Fibroblast of villous mesenchyme (primary cell): ENCODE measurements at places on chromosomes 7 and 10. TPM values are rescaled to one million over a fixed set of nuclear protein-coding genes. Genes with fewer than 3 reads are reported as not detected.

DNA sequence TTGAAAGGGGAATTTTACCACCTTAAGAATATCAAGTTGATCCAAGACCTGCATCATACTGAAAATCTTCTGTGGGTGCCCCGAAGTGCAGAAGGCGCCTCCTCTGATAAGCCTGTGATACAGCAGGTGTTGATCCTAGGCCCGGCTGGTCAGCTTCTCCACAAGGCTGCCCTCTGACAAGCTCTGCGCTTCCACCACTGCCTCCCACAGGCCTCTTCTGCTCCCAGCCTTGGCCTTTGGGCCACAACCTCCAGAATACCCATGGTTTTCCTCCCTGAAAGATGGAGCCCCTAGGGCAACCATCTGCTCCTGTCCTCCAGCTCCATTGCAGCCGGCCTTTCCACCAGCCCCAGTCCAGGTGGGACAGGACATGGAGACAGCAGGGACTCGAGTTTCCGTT, 5.6 kb upstream of the OGDHL start:
- no peak for DNase-seq

DNA sequence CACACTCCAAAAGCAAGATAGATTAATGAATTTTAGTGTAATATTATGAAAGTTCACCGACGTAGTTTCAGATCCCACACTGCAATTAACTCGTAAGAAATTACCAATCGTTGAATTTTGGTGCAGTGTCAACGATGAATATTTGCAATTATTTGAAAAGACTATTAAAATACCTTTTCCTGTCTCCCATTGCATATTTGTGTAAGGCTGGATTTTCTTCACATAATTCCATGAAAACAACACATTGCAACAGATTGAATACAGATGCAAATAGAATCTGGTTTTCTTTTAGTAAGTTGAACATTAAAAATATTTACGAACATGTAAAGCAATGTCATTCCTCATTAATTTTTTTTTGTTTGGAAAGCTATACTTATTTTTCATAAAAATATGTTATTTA, 50.9 kb downstream of the DNMBP start:
- no peak for DNase-seq

The IL2RA gene
- total RNA-seq, result under 0.01 TPM in 1 of 2 replicates, not detected in the other

The PRSS2 gene
- not detected in 2 replicates for total RNA-seq

DNA sequence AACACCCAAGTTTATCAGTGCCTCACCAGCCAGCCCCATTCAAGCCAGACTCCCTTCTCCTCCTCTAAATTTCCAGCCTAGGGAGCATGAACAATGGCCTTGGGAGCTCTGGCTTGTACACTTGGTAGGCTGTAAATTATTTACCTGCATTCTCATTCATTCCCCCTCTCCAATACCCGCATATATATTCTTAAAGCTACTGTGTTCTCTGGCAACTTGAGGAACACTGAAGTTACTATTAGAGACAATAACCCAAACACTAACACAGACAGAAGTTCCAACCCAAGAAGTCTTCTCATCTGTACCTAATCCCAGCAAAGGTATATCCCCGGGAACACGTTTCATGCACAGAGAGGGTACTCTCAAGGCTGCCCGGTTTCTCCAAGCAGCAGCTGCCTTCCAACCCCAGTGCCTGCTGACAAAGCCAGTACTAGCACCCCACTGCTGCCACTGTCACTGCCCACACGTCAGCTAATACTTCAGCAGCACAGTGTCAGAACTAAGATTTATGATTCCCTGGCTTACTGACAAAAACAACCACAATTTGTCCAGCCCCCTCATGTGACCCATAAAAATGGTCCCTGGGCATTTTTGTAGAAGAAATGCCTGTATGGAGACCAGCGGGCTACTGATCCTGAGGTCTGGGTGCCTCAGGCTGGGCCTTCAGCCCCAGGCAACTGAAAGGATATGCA, 3.1 kb downstream of the WDR91 start:
- no peak for DNase-seq

DNA sequence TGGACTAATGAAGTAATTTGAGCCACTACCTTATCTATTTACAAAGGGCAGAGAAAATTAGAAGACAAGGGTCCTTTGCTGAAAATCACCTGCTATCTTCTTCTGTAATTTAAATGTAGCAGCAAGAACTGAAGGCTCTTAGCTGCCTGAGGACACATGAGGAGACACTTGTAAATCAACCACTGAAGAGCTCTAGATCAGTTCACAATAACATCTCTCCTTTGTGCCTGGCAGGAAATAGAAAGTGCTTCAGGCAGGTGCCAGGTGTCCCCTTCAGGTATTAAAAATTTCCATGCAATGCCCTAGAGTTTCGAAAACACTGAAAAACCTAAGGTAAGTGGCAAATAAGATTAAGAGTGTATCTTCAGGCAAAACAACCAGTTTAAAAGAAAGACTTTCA, 474.6 kb downstream of the GRM8 start:
- no peak for DNase-seq

DNA sequence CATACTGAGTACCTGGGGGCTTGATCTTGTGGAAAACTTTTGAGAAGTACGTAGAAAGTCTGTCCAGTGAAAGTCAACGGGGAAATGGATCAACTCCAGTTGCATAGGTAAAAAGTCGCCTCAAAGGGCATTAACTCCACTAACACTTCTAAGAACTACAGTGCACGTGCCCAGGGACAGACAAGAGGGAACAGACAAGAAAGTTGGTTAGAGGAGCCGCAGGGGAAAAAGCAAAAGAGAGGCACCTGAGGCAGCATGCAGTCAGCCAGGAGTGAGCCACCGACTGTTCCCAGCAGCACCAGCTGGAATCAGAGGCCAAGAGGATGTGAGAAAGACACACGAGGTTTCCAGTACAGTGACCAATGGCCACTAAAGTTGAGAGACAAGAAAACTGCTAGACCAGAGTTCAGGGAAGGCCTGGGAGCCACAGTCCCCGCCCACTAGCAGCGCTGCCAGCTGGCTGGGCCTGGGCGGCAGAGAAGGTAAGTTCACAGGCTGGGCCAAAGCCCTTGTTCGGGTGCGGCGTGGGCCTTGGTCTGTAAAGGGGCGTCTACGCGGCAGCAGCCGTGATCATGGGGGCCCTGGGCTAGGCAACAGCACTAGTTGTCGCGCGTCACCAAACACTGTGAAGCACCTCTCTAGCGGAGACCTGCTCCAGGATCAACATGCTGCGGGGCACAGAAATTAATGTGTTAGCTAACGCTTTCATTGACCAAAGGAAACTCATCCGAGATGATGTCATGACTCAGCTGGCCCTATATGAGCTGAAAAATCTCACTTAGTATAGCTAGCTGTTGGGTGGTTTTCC, 14.0 kb downstream of the ITGB1 start:
- DNase-seq, result no peak

- DNase-seq, result no peak
Observed at GRCh38 chr10:129877773-129878371, 86.2 kb downstream of the EBF3 start.
